ENCODE measurements at places on chromosomes 11 and 22. TPM values are rescaled to one million over a fixed set of nuclear protein-coding genes. Genes with fewer than 3 reads are reported as not detected.

DNA sequence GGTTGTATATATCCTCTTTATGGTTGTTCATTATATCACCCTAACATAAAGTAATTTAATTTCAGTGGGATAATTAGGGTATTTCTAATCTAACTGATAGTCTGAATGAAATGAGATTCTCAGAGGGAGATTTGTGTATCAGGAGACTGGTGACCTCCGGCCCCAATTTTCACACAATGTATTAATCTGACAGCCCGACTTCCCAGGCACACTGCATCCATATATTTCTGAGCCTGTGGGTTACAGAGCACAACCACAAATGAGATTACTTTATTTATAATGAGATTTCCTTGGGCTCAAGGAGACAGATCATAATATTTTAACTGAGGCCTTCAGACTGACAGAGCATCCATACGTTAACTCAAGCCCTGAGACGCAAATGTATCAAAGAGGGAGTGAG, 125.9 kb downstream of the RCN1 start:
- DNase-seq = no peak

DNA sequence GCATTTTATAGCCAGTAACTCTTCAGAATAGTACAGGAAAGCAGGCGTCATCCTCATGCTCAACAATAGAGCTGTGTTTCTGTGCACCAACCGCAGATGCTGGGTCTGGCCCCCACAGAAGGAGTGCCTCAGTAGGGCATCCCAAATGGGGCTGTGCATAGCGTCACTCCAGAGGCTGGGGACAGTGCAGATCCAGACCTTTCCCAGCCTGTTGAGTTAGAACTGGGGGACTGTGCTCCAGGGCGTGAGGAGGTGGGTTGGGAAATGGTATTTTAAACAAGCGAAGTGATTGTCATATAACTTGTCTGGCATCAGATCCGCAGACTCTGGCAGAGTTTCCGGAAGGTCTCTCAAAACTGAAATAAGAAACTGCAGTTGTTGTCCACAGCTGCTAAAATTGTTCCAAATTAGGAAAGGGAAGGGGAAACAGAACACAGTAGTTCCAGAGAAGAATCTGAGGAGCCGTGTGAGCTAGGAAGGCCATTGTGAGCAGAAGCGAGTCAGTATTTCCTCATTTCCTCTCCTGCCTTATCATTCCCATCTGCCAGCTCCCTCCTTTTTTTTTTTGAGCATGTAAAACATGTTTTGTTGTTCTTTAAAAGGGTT, 52.2 kb downstream of the JAM3 start:
- no peak for DNase-seq

DNA sequence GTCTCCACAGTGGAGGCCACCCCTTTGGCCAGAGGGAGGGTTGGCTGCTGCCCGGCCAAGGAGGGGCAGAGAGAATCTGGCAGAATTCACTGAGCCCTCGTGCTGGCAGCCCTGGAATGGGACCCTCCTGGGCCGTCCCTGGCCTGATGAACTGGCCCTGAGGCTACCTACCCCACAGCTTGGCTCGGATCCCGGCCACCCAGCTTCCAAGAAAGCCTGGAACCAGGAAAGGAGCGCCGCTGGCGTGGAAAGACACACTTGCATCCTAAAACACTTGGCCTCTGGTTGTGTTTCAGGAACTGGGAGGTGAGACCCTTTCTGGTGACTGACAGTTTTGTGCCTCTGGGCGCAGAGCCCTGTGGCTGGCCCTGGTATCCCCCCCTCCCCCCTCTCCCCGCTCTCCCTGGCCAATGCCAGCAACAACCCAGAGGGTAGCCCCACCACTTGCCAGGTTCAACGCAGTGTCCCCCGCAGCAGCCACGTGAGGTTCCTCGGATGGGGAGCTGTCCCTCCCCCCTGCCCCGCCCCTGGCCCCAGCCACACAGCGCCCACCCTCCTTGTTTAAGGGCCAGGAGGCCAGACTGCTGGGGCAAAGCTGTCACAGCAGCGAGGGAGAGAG, 693 bp downstream of the NFAM1 start:
- DNase-seq = no peak

DNA sequence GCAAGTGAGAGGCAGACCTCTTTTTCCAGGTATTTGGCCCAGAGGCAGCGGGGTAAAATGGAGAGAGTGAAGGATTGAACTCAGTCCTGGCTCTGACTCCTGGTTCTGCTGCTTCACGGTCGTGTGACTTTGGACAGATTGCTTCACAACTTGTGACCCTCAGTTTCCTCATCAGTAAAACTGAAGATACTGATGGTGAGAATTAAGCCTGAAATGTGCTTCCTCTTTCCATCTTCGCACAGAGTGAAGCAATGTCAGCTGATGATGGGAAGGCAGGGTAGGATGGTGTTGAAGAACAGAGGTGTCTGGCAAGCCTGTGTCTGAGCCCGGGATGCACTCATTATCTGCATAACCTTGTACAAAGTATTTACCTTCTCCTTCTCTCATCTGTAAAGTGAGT, 59.0 kb downstream of the UBASH3B start:
- no peak for DNase-seq

DNA sequence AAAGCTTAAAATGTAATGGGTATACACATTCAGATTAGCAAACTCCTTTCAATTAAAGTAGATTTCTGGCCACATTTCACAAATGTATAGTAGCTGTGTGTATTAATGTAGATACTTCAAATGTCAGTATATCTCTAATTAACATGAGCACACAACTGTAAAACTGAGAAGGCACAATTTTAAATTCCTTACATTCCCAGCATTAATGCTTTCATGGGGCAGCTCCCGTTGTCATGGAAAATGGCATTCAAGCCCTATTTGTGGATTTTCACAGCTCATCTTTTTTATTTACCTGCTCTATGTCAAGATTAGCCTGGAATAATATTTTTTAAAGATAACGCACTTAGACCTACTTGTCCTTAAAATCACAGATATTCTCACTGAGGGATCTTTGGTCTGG, 113.6 kb upstream of the SOX6 start:
- no peak for DNase-seq

The VWA5A gene
- total RNA-seq = 8.8 TPM

DNA sequence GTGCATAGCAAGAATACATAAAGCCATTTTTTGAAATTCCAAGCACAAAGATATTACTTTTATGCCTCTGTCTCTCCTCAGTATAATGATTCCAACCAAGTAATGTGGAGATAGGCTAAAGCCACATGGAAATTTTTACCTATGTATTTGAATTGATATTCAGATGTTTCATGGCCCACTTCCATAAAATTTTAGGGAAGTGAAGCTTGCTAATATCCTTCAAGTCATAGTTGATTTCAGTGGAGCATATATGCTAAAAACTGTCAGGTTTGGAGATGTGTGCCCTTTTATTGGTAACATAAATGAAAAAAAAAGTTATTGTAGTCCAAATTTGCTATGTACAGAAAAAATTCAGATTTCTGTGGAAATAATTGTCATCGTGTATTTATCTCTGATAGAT, 12.3 kb downstream of the MS4A4E start:
- DNase-seq = no peak
